ENCODE measurements at places on chromosomes 5 and 9. TPM values are rescaled to one million over a fixed set of nuclear protein-coding genes. Genes with fewer than 3 reads are reported as not detected.

Gene ANXA2R
- 2.4 TPM for total RNA-seq

Gene ZNG1C
- 20.2 TPM for total RNA-seq

Gene BBLN
- 26.0 TPM for total RNA-seq

Gene CCDC192
- total RNA-seq: not detected

Gene ANKRD34B
- total RNA-seq: not detected

Gene CCL21
- total RNA-seq: not detected

Gene OSMR
- total RNA-seq: 86.6 TPM

Gene GMCL2
- total RNA-seq: not detected

Gene SH3RF2
- 0.28 TPM for total RNA-seq

Gene NEK6
- 41.2 TPM for total RNA-seq

Gene ACOT12
- 0.74 TPM for total RNA-seq

Gene AHRR
- total RNA-seq: 27.0 TPM

Gene ITGA1
- total RNA-seq: 40.2 TPM

Gene TAF11L10
- not detected for total RNA-seq

Gene TTC23L
- 0.37 TPM for total RNA-seq

Gene RICTOR
- 24.4 TPM for total RNA-seq

Gene RUFY1
- total RNA-seq: 61.5 TPM

Gene FAM78A
- total RNA-seq: 0.55 TPM

Gene TSLP
- total RNA-seq: 3.4 TPM

Gene BAAT
- total RNA-seq: not detected

Gene TERT
- not detected for total RNA-seq

Gene CCIN
- 0.57 TPM for total RNA-seq

Gene IL9
- total RNA-seq: not detected

Gene NAA35
- 16.6 TPM for total RNA-seq

Gene IL13
- total RNA-seq: not detected

All from smooth muscle cell of bladder (primary cell).